IMR-90 (cell line): ENCODE measurements at places on chromosomes 6 and 20.

DNA sequence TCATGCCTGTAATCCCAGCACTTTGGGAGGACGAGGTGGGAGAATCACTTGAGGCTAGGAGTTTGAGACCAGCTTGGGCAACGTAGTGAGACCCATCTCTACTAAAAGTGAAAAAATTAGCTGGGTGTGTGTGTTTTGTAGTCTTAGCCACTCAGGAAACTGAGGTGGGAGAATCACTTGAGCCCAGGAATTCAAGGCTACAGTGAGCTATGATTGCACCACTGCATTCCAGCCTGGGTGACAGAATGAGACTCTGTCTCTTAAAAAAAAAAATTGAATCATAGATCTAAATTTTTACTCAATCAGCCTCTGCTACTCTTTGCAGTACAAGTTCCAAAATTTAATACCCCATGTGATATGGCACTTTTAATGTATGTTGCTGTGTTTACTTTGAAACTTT, 121.6 kb downstream of the ARMC2 start:
- no peak for DNase-seq

GRCh38 chr6:35487658-35488516, 9.0 kb downstream of the TEAD3 start:
- DNase-seq, result peak; percentile 54

- peak; percentile 62 for DNase-seq
Observed at GRCh38 chr6:145798530-145798929, 16.1 kb downstream of the FBXO30 start.

- no peak for DNase-seq
Observed at GRCh38 chr6:32401284-32401963, 5.6 kb downstream of the BTNL2 start.

DNA sequence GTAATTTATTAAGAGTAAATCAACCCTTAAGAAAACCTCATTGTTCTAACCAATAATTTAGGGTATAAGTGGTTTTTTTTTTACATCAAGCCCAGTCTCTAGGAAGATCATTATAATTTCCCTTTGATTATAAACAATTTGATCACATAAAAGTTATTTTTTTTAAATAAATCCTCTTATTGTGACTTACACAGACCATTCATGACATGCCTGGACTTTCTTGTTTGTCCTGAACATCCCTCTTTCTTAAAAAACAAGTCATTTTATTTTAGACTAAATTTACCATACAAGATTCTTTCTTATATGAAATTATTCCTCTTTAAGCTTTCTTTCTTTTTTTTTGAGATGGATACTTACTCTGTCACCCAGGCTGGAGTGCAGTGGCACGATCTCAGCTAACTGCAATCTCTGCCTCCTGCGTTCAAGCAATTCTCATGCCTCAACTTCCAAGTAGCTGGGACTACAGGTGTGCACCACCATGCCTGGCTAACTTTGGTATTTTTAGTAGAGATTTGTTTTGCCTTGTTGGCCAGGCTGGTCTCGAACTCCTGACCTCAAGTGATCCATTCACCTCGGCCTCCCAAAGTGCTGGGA, 53.6 kb upstream of the AGPAT4 start:
- DNase-seq, result no peak

DNA sequence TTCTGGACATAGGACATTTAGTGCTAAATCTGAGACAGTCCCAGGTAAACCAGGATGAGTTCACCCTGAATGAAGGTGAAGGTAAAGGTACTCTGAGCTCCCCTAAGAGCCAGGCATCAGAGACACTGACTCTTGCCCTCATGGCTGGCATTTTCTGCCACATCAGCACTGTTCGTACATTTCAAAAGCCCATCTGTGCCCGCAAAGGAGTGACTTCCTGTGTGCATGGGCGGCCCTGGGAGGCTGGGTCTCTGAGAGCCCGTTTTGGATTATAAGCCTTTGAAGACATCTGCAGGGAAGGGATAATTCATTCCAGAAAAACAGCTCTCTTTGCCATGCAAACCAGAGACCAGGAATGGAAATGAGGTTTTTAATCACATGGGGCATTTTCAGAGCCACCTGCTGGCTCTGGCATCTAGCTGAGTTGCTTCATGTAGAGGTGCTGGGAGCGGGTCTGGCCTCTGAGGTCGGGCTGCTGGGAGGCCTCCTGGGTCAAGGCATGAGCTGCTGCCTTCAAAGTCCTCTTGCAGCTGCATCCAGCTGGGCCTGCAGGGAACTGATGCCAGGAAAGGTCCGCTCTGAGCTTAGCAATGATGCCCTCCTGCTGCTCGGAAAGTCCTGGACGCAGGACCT, 348.3 kb downstream of the DHX35 start:
- no peak for DNase-seq

GRCh38 chr6:6293317-6293716, 27.1 kb downstream of the F13A1 start:
- no peak for DNase-seq

DNA sequence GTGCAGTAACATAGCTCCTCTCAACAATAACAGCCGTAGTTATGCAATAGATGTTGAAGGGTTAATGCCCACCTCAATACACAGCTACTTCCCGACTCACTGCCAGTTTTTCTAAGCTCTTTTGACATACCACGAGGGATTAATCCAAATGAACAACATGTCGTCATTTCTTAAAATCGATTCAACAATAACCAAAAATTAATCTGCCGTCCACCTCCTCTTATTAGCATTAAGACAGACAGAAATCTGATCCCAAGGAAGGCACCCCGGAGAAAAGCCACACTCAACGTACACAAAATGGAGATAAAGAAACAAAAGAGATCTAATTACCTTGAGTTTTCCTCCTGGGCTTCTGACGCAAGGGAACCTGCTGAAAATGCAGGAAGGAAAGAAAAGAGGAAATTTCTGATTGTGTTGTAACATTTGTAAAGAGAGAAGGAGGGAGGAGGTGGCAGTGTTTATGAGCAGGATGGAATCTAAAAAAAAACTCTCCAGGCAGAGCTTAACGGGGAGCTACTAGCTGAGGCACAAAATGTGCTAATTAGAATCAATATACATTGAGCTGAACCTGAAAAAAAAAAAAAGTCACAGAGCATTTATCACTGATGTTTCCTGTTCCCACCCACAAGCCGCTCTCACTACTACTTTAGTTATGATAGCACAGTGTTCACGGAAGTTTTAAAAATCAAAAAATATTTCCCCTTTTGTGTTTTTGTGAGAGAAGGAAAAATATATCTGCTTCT, 109.3 kb downstream of the IPCEF1 start:
- DNase-seq, result no peak

GRCh38 chr6:123519189-123519505, 117.6 kb downstream of the TRDN start:
- no peak for DNase-seq

- no peak for DNase-seq
Observed at GRCh38 chr6:157368359-157369049, 12.5 kb upstream of the ZDHHC14 start.

DNA sequence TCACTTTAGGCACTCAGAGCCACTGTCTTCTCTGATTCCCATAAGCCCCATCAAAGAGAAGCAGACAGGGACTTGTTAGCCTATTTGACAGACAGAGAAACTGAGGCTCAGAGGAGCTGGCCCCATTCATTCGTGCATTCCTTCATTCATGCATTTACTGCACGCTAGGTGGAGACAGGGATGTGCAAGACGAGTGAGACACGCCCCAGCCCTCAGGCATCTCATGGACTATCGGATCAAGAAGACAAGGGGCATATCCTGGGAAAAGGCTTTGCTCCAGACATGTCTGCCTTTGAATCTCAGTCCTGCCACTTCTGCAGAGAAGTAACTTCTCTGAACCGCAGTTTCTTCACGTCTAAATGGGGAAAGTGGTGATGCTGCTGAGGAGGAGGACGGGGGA, 54.1 kb downstream of the BPIFB1 start:
- DNase-seq, result no peak

GRCh38 chr6:28901831-28902230, 22.0 kb downstream of the TRIM27 start:
- DNase-seq, result peak; percentile 50

- DNase-seq, result no peak
Observed at GRCh38 chr6:167797011-167797471, 29.7 kb upstream of the AFDN start.

DNA sequence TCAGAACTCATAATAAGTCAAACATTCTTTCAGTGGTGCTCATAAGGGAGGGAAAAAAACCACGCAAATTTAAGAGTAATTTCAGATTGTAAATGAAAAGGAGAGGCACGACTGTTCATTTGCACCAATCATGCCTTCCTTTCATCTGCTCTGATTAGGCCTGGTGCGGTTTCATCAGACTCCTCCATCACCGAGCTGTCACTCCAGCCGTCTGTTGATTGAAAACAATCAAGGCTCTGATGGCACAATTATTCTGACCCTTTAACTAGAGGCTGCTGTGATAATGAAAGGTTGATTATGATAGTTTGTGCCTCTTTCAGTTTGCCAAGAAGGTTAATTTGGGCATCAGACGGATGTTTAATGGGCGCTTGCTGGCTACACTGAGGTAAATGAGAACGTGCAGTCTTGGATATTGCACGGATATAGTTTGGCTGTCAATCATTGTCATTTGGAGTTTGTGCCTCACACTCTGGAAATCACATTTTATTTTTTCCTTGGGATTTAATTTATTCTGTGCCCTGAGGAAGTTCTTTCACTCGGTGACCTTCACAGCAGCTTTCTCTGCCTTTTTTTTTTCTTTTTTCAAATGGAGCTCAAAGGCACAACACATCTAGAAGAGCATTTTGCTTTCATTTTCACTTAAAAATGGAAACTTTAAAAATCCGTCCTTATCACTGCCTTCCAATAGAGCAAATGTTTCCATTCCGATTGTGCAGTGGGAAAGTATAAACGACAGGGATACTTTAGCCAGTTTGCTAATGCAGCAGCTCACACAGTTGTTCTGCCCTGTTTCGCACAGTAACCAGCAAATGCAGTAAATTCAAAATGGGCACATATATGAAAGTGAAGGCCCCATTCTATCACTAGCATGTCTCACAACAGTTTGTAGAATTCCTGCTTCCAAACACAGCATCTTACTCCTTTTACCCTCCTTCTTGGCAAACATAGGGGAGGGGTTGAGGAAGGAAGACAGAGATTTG, 172.8 kb downstream of the KLHL32 start:
- no peak for DNase-seq

GRCh38 chr20:45456632-45457031, 12.9 kb upstream of the WFDC2 start:
- no peak for DNase-seq

GRCh38 chr6:142699391-142699790, 245.6 kb downstream of the HIVEP2 start:
- DNase-seq, result no peak

- DNase-seq, result no peak
Observed at GRCh38 chr20:63163596-63164483, 52.1 kb downstream of the YTHDF1 start.

DNA sequence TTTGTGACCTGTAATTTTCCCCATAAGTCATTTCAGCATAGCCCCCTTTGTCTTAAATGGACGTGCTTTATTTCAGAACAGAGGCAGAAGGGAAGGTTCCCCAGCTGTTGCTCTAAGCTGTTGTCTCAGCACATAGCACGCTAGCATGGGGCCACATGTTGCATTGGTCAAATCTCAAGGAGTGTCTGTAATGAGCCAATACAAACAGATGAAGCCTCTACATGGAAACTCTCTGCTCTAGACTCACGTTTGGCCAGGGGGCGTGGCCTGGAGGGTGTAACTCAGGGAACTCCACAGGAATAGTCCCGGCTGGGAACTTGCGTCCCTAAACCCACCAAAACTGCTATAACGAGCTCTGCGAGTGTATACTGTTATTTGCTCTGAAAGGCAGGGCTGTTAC, 35.2 kb upstream of the SLC22A2 start:
- no peak for DNase-seq

GRCh38 chr6:6893701-6894100, 214.1 kb upstream of the RREB1 start:
- DNase-seq, result no peak

GRCh38 chr6:25354078-25354932, 75.1 kb downstream of the CARMIL1 start:
- DNase-seq, result peak; percentile 39

GRCh38 chr6:65999288-65999791, 292.3 kb upstream of the EYS start:
- no peak for DNase-seq

DNA sequence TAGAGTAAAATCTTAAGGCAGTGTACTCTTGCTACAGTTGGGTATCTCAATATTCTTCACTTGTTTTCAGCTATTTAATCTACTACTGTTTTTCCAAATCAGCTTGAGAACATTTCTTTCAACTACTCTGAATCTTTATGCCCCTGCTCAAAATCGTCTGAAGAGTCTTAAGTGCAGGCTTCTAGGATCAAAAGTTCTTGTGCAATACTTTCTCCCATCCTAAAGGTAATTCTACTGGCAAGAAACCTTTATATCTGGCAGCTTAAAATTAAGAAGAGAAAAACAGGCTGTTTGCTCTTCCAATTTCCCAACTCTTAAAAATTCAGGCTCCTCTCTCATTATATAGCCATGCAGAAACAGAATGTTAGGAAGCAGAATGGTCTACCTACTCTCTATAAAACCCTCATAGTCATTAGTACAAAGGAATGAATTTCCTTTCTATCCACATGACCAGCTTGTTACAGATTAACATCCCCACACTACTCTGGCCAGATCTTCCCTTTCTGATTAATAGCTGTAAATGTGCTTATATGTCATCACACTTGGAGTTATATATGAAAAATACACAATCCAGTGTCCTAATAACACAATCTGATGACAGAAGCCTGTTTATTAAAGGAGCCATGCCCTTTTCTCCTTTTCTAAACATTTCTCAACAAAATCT, 122.2 kb upstream of the FAM184A start:
- DNase-seq, result no peak

DNA sequence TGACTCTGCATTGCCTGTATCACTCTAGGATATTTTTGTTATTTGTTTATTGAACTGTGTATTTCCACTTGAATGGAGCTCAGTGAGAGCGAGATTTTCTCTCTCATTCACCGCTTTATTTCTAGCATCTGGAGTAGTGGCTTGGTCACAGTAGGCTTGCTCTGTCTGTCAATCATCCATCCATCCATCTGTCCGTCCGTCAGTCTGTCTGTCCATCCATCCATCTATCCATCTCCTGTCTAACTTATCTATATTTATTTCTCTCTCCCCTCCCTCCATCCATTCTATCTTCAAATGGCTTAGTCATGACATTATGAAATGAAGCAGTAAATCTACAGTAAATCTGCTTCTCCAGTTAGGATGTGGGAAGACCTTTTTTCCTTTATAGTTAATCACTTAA, 94.6 kb downstream of the TIAM2 start:
- no peak for DNase-seq

GRCh38 chr6:37381579-37381978, 27.8 kb downstream of the RNF8 start:
- DNase-seq, result peak; percentile 74

- DNase-seq, result no peak
Observed at GRCh38 chr20:16587066-16587465, 13.8 kb upstream of the KIF16B start.

DNA sequence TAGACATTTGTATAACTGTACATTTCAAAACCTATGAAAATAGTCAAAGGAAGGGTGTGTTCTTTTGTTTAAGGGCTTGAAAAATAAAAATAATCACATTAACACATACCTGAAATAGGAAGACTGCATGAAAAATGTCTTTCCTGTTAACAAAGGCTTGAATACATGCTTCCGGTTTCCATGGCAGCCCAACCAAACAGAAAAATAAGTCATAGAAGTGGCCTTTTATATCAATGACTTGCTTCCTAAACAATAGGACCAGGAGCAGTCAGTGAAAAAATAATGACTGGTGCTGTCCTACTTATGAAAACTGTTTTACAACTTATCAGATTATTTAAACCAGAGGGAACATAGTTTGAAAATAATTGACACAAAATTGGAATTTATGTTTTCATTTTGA, 412.6 kb upstream of the PLCB4 start:
- DNase-seq, result no peak
